Pericardium fibroblast (primary cell): ENCODE measurements at places on chromosomes 1 and 21. TPM values are rescaled to one million over a fixed set of nuclear protein-coding genes. Genes with fewer than 3 reads are reported as not detected.

The RAB25 gene
- not detected in 2 replicates for total RNA-seq

The NPPB gene
- total RNA-seq = not detected in 2 replicates

The HCN3 gene
- 1.2 and 2.3 TPM in 2 replicates for total RNA-seq

The NECTIN4 gene
- total RNA-seq = 0.12 TPM in 1 of 2 replicates, not detected in the other

The FAM72B gene
- total RNA-seq = 0.26 and 0.58 TPM in 2 replicates

The AKR7A3 gene
- total RNA-seq = 0.26 and 0.70 TPM in 2 replicates

The CA6 gene
- not detected in 2 replicates for total RNA-seq

The LCE2A gene
- total RNA-seq = not detected in 2 replicates

The CYP4A11 gene
- total RNA-seq = not detected in 2 replicates

The PGBD5 gene
- total RNA-seq = under 0.01 TPM in 2 replicates

The MYBPH gene
- 0.93 and 12.5 TPM in 2 replicates for total RNA-seq

The S100A6 gene
- 841 and 1,509 TPM in 2 replicates for total RNA-seq

The MMEL1 gene
- total RNA-seq = not detected in 2 replicates

The SYT2 gene
- total RNA-seq = not detected in 2 replicates

The PALMD gene
- total RNA-seq = 1.2 and 3.2 TPM in 2 replicates

The YRDC gene
- total RNA-seq = 14.0 and 21.7 TPM in 2 replicates

The CD53 gene
- total RNA-seq = not detected in 2 replicates

The DIO1 gene
- not detected in 2 replicates for total RNA-seq

The PWP2 gene
- 2.2 and 11.2 TPM in 2 replicates for total RNA-seq

The SDCCAG8 gene
- 32.3 and 45.7 TPM in 2 replicates for total RNA-seq

The TAL1 gene
- not detected in 2 replicates for total RNA-seq

The NGF gene
- 3.6 and 22.8 TPM in 2 replicates for total RNA-seq

The RGS2 gene
- total RNA-seq = 9.3 and 17.0 TPM in 2 replicates

The LY9 gene
- not detected in 2 replicates for total RNA-seq

The C1orf115 gene
- 1.8 and 3.6 TPM in 2 replicates for total RNA-seq

The HFM1 gene
- 0.17 and 1.4 TPM in 2 replicates for total RNA-seq

The MROH9 gene
- total RNA-seq = not detected in 2 replicates

The C1QTNF12 gene
- total RNA-seq = 0.26 and 3.9 TPM in 2 replicates

The PROK1 gene
- not detected in 2 replicates for total RNA-seq

The PLEKHA6 gene
- total RNA-seq = 1.0 and 2.7 TPM in 2 replicates

The SLC30A10 gene
- total RNA-seq = not detected in 2 replicates

The ZNF124 gene
- 13.1 and 16.9 TPM in 2 replicates for total RNA-seq

The ERG gene
- 0.23 and 4.0 TPM in 2 replicates for total RNA-seq

The CR1 gene
- not detected in 2 replicates for total RNA-seq

The RGS1 gene
- not detected in 2 replicates for total RNA-seq

The PPOX gene
- total RNA-seq = 6.5 and 11.8 TPM in 2 replicates

The HEYL gene
- 0.85 and 1.1 TPM in 2 replicates for total RNA-seq

The S100A5 gene
- total RNA-seq = not detected in 2 replicates

The TFF1 gene
- total RNA-seq = not detected in 2 replicates

The CDK18 gene
- total RNA-seq = 2.2 and 7.4 TPM in 2 replicates

The C8A gene
- total RNA-seq = not detected in 2 replicates
